Fibroblast of mammary gland (primary cell): ENCODE measurements at places on chromosomes 4 and X.

- DNase-seq: no peak
These were observed 7.5 kb downstream of the TSC22D3 start for GRCh38 chrX:107768051-107768450.

DNA sequence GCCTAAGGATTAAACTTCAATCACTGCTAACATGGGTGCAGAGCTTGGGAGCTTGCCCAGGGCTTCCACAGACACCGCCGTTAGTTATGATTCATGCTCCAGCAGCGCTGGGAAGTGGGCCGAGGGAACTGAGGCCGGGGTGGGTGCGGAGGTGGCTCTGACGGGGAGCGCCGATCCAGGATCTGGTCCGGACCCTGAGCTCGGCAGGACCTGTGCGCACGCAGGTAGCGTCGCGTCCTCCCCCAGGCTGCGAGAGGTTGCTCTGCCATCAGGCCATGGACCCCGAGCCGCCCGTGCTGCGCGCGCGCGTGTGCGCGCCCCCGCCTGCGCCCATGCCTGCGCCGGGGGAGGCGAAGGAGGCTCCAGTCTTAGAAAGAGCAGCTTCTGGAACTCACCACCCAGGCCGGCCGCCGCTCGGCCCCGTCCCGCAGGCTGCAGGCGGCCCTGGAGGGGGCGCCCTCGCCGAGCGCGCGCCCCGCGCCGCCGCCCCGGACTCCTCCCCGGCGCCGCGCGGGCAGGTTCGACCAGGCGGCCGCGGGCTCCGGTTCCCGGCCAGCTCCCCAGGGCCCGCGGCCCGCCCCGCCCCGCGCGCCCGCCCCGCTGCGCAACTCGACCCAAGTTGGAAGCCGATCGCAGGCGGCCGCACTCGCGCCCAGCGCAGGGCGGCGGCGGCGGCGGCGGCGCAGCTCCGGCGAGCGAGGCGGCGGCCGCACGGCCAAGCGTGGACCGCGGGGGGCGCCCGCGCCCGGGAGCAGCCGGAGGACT is 732 bp upstream of the ADRA2C start:
- peak; percentile 53 for DNase-seq

- no peak for DNase-seq
These were observed 4.9 kb downstream of the FGFR3 start for GRCh38 chr4:1797861-1798579.

- DNase-seq: peak; percentile 16
These were observed at the start of gene TLR2 for GRCh38 chr4:153684182-153684970. Gene TLR2, plus strand, starts transcription at chr4:153684280. Its CDS starts 18,628 bp downstream, at chr4:153702908.

DNA sequence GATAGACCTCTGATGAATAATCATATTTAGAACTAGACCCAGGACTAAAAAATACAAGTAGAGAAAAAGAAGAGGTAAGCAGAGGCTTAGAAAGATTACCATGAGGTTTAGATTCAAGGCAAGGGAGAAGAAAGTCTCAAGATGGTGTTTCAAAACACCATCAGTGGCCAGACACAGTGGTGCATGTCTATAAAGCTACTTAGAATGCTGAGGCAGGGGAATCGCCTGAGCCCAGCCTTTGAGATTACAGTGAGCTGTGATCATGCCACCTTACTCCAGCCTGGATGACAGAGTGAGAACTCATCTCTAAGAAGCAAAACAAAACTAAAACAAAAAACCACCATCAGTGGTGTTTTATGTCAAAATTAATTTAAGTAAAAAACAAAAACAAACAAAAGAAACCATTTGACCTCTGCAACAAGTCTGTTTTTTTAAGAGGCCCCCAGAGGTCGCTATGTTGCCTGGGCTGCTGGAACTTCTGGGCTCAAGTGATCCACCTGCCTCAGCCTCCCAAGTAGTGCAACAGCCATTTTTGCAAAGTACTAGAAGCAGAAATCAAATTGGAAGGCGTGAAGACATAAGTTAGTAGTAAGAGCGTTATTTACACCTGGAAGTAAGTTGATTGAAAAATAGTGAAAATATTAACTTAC is 784.3 kb downstream of the ADGRL3 start:
- no peak for DNase-seq

DNA sequence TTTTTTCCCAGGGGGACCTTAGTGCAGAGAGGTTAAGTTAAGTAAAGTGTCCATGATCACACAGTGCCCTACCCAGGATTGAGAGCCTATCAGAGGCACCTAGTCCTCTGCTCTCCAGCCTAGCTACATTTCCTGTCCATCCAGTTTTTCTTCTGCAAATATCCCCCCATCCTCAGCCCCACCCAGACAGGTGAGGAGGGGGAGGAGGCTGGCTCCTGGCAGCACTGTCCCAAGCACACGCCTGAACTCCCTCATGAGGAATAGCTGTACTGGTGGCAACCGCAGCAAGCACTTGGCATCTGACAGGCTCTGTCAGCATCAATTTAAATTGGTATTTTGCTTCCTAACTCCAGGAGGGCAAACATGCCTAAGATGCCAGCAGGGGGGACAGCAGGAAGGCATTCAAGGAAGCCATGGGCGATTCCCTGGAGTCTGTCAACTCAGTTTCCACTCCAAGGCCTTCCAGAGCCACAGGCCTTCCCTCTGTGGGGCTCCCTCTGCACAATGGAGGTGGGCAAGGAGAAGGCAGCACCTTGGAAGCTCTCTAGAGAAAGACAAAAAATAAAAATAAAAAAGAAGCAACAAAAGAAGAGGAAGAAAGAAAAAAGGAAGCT is 6.4 kb upstream of the FRMPD3 start:
- no peak for DNase-seq

GRCh38 chr4:130359542-130359941 is 1263.6 kb downstream of the C4orf33 start:
- peak; percentile 58 for DNase-seq

- no peak for DNase-seq
These were observed 341.1 kb downstream of the GBA3 start for GRCh38 chr4:23033796-23034195.

- DNase-seq: peak; percentile 13
These were observed 19.9 kb downstream of the SH3BP2 start for GRCh38 chr4:2812612-2813354.

- no peak for DNase-seq
These were observed 253.1 kb upstream of the GPC4 start for GRCh38 chrX:133668225-133668931.

GRCh38 chr4:38177641-38178391 is 217.6 kb downstream of the PTTG2 start:
- DNase-seq: peak; percentile 61

DNA sequence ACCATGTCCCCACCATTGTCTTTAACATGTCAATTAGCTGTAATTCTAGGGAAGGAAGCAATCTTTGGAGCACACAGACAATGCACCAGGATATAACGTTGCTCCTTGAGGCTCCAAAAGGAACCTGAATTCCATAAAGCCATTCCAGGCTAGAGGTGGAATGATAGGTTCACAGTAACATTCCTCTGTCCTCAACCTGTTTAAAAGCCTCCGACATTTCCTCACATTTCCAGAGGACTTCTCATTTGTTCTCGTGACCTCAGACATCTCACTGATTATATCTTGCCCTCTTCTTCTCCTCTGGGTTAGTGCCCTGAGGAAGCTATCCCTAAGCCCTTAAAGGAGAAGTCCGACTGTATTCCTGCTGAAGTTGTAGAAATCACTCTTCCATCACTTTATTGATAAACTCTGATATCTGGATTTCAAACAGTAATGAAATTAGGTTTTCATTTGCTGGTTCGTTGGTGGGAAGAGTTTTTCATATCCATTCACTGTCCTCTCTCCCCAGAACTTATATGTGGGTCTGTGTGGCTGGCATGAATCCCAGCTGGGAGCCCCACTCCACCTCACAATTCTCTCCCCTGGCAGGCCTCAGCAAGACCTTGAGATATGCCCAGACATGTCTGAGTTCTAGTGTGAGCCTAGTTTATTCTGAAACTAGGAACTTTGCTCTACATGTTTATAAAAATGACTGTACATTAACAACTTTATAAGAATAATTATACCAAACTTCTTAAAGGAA is 44.2 kb upstream of the PRSS12 start:
- DNase-seq: no peak

DNA sequence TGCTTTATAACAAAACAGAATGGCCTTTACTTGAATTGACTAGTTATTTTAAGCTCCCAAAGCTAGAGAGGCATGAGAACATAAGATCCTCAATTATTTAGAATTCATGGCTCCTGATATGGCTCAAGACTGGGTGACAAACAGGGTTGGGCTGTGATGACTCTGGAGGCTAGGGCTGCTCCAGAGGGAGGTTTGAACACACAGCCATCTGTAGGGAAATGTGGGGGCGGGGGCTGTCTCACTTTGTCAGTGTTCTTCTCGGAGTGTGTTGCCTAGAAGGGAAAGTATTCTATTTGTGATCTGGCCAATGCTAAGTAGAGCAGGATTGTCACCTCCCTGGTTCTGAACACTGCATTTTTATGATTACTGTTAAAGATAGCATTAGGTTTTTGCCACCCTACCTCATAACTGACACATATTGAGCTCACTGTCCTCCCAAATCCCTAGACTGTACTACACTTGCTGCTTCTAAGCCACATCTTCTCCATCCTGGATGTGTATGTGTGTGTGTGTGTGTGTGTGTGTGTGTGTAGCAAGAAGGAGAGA is 45.9 kb downstream of the VSIG4 start:
- DNase-seq: no peak

DNA sequence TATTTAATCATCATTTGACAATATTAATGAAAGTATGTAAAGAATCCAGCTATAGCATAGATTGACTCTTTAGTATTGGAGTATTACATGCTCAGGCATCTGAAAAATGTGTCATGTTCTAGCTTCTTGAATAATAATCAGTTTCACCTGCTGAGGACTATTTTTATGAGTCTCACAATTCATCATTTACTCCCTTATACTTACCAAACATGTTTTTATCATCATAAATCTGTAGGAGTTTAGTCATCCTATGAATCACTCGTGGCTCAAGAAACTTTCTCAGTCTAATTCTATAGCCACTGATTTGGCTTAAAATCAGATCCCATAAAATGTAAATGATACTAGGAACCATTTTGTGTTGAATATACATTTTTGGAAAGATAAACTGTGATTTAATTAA is 1616.1 kb downstream of the C4orf33 start:
- DNase-seq: peak; percentile 25

GRCh38 chrX:111506826-111507225 is 4.6 kb upstream of the SERTM2 start:
- no peak for DNase-seq

DNA sequence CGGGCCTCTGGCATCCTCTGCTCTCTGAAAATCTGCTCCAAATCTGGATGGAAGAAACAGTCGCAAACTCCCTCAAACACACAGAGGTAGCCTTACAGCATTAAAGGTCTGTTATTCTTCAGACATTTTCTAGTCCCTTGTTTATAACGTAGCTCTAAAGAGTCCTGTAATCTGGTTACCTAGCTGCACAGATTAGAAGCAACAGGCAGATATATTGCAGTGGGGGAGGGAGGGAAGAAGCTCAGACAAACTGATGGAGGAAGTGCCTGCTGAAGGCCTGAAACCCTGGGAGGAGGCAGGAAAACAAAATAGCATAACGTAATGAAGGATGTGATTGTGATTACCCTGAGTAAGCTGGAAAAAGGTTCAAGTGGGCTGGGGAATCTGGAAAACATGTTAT is 39.4 kb downstream of the ZCCHC12 start:
- DNase-seq: no peak

DNA sequence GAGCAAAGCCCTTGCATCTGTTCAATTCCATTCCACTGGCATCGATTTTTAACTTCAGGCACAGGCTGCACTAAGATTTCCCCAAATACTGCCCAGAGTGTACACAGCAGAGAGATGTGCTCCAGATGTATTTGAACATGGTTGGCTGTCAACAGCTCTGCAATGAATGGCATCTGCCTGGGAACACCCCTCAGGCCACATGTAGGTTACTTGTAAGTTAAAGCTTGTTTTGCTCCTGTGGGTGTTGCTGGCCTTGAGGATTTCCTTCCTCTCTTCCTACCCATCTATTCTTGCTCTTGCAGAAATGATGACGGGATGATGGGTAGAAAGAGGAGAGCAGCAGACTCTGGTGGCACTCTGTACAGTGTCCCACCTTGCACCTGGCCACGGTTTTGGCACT is 69.3 kb upstream of the HELT start:
- no peak for DNase-seq

- no peak for DNase-seq
These were observed 606.2 kb downstream of the KLHL13 start for GRCh38 chrX:117510453-117510852.

- DNase-seq: no peak
These were observed 10.1 kb downstream of the DHRSX start for GRCh38 chrX:2490634-2491033.

DNA sequence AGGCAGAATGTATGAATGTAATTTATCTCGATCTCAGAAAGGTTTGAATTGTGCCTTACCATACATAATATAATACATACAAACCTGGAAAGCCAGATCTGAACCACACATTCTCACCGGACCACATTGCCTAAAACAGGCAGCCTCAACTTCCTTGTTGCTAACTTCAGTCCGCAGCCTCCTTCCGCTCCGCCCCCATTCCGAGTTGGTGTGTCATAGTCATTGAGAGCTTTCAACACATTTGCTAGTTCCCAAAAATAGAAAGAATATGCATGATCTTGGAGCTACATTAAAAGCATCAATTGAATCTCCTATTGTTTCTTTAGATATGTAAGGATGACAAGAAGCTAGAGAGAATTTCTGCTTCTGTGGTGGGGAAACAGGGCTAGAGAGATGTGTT is 127.2 kb downstream of the ARHGEF9 start:
- DNase-seq: peak; percentile 75

- DNase-seq: no peak
These were observed 149.3 kb downstream of the NWD2 start for GRCh38 chr4:37393889-37394288.

DNA sequence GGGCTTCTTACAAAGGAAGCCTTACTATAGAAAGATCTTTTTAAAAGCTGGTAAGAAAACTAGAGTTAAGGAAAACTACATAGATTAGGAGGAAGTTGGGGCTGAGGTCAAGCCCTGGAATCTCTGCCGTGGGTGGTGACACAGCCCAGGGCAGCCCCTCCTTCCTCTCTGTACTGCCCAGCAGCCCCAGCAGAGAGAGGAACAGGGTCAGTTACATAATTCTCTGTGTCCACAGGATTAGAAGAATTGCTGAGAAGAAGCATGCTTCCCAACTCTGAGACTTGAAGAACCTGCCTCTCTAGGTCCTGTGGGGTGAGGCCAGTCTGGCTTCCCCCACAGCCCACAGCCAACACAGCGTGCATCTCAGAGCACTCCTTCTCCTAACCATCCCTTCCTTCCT is 9.2 kb upstream of the ABLIM2 start:
- DNase-seq: no peak

- no peak for DNase-seq
These were observed 2108.9 kb upstream of the TENM3 start for GRCh38 chr4:180134091-180134866.
